ENCODE measurements at places on chromosomes 3 and 15. TPM values are rescaled to one million over a fixed set of nuclear protein-coding genes. Genes with fewer than 3 reads are reported as not detected.

Gene GALNT15
- 6.6 TPM for total RNA-seq

Gene TM4SF18
- total RNA-seq: 14.7 TPM

DNA sequence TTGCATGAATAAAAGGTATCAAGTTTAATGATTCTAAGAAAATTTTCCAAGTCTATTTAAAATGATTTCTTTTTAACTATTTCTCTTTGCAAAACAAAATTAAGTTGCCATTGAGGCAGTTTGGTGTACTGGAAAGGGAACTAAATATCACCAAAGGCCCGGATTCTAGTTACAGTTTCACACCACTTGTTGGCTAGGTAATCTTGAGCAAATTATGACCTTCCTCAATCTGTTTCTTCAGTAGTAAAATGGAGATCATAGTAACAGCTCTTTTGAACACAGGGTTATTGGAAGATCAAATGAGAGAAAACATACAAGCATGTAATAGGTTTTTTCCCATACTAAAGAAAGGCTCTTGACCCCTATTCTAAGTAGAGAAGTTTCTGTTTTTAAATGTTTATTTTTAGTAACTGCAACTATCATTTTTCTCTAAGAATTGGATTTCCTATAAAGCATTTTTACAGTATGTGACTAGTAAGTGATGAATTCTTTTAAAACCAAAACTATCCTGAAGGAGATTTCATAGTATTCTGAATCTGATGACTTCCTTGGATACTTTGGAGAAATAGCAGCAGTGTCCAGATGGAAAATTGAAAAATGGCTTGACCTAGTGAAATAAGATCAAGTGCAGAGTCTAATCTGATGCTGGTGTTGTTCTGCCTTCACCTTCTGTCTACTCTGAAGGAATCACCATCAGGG lies 15.7 kb downstream of the SCAANT1 start:
- DNase-seq: no peak

GRCh38 chr15:81882504-81882903 lies 163.3 kb downstream of the MEX3B start:
- DNase-seq: no peak

- DNase-seq: no peak
These were observed 55.2 kb downstream of the PXYLP1 start for GRCh38 chr3:141286856-141287255.

DNA sequence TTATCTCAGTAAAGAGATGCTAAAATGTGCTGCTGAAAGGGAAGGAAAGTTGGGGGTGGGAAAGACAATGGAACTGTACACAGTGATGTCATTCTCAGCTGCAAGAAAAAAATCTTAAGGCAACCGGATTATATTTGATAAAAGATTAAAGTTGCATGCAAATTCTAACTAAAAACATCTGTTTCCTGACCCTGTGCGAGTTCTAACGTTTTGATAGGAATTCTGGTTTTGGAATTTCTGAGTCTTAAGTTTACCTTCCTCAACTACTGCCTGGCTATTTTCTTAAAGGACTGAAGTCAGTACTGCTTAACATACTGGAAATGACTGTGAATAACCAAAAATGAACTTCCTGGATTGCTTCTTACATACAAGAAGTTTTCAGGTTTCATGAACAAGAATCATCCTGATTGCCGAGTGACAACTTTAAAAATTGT lies 115.5 kb downstream of the SLC25A26 start:
- DNase-seq: no peak

DNA sequence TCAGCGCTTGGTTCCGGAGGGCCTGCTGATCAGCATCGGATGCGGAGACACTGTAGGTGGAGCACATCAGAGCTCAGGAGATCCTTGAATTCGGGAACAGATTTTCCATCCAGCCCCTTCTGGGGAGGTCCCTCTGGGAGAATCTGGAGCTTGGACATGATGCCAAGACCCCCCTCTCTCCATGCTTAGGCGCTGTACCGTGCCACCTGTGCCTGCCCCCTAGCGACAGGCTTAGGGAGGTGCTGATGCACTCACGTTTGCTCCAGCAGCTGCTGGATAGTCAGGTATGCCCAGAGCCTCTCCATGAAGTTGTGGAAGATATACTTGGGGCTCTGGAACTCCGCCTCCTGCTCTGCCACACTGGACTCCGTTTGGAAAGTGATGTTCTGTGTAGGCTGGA lies 9.7 kb downstream of the ITIH4 start:
- no peak for DNase-seq

DNA sequence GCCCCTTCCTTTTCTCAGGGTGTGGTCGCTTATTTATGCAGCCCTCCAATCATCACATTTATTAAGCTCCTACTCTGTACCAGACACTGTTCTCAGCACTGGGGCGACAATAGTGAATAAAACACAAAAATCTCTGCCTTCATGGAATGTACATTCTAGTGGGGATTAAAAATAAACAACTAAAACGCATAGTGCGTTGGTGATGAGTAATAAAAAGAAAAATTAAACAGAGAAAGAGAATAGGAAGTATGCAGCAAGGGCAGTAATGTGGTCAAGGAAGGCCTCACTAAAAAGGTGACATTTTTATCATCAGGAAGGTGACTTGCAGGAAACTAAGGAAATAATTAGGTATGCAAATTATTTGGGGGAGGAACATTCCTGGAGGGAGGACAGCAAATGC lies 5.1 kb downstream of the SLC51B start:
- DNase-seq: no peak

DNA sequence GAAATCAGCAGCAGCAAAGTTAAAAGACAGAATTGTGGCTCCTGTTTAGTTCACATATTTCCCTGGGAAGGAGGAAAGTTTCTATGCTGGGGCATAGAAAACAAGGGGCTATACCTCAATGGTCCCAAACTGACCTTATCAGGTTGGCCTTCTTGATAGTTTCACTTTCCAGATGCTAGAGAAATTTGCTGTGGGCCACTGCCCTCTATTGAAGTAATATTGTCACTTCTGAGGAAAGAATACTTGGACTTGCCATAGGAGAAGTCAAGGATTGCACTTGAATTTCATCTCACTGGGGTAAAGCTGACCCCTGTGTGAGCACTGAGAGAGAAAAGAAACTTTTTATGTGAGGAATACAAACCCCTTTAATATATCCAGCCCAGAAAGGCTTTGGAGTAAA lies 49.3 kb upstream of the XCR1 start:
- no peak for DNase-seq

DNA sequence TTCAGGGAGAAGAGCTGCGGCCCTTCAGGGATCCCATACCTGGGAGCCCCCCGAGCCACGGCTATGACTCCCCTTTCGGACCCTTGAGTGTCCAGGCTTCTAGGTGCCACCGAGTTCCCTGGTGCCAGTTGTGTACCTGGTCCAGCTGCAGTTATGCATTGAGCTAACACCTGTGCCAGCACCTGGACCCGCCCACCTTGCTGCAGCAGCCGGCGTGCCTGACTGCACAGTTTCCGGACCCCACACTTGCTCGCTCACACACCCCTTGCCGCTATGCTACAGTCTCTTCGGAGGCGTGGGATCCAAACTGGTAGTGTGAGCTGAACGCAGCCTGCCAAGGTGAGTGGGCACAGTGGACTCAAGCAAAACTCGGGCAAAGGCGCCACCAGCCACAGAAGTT lies 284.5 kb upstream of the ROBO1 start:
- no peak for DNase-seq
